ENCODE measurements at places on chromosomes 11 and 22.

DNA sequence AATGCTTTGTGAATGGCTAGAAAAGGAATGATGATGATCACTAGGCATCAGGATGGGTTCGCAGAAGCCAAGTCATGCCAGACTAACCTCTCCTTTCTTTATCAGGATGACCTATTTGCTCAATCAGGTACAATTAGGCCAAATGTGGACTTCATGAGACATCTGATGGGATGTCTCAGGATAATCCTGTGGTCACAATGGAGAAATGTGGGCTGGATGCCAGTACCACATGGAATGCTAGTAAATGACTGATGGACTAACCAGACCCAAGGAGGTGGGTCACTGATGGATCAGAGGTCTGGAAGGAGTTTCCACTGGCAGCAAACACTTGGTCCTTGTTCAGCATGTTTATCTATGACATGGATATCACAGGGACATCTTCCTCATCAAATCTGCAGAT lies 94.8 kb upstream of the PHOX2A start:
- no peak for DNase-seq

DNA sequence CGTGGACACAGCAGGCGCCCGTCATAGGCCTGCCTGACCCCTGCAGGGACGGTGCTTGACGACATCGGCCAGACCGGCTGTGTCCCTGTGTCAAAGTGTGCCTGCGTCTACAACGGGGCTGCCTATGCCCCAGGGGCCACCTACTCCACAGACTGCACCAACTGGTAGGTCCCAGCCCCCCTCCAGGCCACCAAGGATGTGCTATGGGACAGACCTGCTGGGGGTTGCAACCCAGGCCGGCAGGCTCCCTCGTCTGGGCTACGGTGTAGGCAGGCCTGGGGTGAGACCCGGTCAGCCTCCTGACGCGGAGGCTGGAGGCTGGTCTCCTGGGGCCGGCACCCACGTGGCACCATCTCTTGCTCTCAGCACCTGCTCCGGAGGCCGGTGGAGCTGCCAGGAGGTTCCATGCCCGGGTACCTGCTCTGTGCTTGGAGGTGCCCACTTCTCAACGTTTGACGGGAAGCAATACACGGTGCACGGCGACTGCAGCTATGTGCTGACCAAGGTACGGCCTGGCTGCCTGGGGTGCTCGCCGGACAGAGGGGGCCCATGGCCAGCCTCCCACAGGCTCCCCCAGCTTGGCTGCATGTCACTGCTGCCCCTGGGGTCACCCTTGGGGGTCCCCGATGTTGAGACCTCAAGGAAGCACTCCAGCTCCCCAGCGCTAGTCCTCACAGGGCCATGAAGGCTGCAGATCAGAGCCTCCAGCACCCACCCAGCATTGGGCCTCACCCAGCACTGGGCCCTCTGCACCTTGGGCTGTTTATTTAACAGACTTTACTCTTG lies 7.7 kb downstream of the MUC5AC start:
- DNase-seq: no peak

DNA sequence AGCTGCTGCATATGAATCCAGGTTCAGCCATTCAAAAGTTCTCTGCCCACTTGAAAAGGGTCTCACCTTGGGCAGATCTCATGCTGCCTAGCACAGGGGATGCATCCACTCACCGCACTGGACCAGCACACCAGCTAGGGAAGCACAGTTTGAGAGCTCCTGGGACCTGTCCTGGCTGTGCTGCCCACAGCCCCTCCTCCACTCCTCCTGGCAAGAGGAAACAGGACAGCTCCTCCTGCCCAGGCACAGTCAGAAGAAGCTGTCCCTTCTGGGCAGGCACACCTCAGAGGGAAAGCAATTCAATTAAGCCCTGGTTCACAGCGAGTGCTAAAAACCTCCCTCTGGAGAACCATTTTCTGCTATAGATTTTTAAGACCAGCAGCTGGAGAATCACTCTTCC lies 146.7 kb downstream of the ST3GAL4 start:
- no peak for DNase-seq

DNA sequence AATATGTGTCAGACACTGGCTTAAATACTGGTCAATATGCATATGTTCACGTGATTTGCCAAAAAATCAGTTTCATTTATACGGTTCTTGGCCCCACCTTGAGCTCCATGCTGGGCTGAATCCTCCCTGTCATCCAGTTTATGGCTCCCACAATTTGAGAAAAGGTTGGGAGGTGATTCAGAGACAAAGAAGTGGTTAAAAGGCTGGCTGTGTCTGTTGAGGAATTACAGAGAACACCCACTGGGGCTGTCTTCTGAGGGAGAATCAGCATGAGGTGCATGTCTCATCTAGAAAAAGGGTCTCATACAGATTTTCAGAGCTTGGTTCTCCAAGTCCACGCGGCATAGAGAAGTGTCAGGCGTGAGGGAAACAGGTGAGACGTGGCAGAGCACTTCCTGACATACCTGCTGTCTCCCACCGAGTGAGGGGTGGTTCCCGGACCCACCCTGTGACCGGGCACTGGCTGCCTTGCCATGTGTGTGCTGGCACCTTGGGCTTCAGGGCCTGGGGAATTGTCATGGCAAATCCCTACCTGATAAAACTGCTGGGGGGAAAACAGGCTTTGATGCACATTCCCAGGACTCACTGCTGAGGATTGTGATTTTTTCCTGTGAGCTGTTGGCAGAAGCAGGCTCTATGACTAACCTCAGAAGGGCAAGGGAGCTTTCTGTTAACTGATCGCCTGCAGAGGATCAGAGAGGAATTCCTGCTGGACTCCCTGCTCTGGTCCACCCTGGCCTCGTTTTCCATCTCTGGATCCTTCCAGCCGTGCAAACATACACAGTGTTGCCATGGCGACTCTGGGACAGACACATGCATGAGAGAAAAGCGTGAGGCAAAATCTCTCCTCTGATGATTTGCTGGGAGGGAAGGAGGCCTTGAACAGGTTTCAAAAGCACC lies 223.6 kb downstream of the ADAMTS15 start:
- no peak for DNase-seq

DNA sequence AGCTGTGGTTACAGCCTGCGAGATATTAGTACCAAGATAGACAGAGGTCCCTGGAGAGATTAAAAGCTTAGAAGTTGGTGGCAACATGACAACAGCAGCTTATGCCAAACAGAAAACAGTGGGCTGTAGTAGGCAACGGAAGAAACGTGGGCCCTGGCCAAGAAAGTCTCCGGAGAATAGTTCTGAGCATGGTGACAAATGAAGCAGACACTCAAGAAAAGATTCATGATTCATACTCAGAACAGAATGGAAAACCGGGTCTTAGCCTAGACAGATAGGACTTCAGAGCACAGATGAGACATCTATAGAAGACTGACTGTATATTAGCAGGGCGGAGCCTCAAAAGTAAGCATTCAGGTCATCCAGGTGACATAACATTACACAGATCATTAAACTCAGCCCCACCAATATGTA lies 727.4 kb downstream of the ETS1 start:
- no peak for DNase-seq

DNA sequence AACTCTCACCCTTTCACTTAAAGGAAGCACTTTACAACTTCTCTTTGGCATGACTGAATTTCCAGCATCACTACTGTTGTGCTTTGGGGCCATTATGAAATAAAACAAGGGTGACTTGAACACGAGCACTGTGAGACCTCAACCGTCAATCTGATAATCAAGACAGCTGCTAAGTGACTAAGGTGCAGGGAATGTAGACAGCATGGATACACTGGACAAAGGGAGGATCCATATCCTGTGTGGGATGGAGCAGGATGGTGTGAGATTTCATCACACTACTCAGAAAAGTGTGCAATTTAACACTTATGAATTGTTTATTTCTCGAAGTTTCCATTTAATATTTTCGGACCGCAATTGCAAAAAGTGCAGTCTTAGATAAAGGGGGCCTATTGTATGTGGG lies 16.1 kb upstream of the EXPH5 start:
- no peak for DNase-seq

- no peak for DNase-seq
Measured at GRCh38 chr11:87394924-87395323, 357.2 kb downstream of the TMEM135 start.

Measured in NCI-H1694 treated with DMSO at 0.1 percent for 48 hours (cell line).